ENCODE measurements at places on chromosomes 4 and X.

DNA sequence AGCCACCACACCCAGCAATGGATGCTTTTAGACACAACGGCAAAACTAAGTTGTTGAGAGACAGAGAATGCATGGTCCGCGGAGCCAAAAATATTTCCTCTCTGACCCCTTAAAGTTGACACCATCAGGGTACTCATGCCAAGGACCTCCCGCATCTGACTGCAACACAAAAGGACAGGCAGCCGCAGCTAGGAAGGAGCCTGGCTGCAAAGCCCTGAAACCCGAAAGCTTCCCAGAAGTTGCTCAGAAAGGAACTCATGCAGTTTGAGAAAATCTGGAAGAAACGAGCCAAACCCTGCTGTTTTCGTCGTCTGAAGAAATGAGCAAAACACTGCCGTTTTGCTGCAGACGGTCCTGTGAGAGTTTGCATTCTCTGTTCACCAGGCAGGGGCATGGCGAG is 16.5 kb downstream of the DHRSX start:
- no peak for DNase-seq

- no peak for DNase-seq
These were observed 1.9 kb downstream of the FMR1 start for GRCh38 chrX:147913570-147913969.

DNA sequence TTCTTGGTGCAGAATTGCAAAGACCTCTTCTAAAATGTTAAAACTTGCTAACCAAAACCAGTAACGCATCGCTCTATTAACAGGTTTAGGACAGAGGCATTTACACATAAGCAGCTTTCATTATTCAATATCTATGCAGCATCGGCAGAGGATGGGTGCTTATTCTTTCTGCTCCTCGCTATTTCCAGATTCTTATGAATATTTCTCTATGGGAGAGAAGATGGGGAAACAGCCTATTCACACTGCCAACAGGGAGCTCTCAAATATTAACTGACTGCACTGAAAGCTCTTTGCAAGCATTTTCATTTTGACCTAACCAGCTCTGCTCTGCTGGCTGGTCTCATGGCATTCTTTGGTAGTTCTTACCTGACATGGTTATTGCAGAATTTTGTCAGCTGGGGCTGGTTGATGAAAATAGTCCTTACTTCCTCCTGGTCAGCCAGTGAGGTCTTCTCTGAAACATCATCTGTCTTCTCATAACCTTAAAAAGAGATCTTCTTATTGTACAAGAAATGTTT is 30.2 kb downstream of the ATP8A1 start:
- no peak for DNase-seq

GRCh38 chr4:2411786-2412510 is 6.5 kb downstream of the ZFYVE28 start:
- DNase-seq, result no peak

DNA sequence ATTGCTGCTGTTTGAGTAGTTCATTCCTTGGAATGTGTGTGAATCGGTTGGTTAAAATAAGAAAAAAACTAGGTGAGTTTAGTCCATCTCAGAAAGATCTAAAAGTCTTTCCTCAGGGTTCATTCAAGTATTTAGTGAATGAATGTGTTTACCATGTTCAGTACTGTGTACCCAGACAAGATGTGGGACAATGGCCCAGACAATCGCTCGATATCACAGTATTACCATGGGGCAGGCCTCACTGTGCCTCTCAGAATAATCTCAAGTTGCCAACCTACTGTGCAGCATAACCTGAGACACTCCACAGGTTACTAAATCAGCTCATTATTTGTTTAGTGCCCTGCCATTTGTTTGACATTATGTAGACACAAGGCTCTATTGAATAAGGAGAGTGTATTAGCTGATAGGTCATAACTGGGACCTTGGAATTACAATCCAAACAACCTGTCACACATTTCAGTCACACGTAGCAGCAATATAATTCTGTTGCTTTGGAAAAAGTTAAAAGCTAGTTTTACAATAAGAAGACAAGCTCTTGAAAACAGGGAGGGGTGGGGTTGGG is 24.9 kb upstream of the AMOT start:
- DNase-seq, result no peak

DNA sequence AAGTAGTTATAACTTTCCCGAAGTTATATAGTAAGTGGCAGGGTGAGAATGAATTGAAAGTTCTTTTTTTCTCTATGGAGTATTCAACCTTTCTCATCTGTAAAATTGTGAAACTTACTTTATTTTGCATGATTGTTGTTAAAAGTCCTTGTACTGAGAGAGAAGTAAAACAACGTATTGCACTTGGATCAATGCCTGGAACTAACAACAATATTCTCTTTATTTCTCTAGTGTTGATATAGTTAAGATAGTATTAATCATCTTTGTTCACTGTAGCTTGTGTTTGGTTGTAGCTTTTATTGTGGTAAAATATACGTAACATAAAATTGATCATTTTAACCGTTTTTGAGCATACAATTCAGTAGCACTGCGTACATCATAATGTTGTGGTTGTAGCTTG is 48.7 kb downstream of the STIM2 start:
- no peak for DNase-seq

DNA sequence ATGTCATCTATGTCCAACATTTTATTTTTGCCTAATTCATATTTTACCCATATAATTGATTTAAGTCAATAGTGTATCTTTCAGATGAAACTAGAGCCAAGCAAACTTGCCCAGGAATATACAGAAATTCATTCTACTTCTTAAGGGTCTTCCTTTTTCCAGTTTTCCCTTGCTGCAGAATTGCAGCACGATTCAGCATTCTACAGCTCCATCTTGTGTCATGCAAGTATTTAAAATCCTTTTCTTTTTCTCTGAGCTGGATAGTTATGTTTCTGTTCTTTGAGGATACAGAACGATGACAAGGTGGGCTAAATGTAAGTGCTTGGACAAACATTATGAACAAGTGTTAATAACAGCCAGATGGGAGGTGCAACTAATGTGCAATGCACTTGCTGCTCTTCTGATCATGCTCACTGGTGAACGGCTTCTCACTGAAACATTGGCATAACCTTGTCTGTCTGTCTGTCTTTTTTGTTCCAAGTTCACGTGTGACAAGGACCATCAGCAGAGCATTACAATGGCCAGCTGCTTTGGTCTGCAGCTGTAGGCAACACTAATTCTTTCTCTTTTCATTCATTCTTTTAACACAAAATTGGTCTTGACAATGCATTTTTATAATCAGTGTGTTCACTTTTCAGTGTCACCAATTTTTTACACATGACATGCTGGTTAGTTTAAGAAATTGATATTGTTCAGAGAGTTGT is 1821.7 kb downstream of the ARAP2 start:
- no peak for DNase-seq

DNA sequence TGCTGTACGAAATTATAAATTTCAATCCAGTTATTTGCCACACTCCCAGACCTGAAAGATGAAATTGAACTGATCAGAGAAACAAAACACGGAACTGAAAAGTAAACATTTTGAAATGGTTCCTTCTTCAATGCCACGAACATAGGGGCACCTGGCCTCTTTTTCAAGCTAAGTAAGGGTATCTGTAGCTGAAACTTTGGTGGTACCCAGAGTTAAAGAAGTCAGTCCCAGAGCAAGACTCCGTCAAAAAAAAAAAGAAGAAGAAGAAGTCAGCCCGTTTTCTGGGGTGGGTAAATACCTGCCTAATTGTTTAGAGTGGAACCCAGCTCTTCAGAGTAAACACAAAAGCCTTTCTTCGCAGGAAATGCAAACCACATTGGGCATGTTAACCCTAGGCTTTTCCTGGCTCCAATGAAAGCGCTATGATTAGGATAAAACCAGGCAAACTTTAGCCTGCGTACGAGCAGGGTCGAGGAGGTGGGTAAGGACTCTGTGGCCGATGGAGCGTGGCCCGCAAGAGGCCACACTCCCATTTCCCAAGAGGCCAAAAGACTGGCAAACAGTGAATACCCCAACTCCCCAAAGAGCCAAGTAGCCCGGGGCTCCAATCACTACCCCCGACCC is 1.3 kb downstream of the ANTXR2 start:
- DNase-seq, result no peak

DNA sequence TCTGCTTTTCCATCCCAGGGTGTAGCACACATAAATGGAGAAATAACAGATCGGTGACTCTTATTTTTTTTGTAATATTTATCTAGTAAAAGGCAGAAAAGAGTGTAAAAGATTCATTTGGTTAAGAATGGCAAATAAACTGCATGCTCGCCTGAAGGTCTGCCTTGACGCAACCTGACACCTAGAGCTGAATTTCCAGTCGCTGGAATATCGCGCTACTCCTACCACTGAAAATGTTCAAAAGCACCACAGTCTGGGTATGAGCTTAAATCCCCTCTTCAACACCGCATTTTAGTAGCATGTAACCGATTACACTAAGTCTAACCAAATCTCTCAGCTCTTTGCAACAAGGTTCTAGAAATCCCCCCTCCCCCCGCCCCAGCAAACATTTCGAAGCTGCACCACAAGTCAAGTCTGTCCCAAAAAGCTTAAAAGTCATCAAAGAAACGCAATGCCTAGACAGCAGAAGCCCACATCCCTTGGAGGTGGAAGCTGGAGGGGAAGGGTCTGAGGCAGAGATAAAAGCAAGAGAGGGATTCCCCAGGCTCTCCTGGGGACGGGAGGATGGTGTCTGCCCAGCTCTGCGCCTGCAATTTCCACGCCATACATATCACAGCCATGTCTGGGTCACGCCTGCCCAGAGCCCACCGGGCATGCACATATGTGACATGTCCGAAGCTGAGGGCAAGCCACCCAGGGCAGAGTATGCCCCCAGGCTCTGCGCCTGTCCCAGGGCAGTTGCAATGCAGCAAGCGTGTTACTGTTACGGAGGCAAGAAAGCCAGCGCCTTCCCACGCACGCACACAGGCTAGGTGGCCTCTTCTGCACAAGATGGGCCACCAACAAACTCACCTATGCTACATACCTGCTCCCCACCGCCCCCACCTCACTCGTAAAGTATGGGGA is 1.4 kb downstream of the FGF13 start:
- DNase-seq, result no peak

Data from T-helper 22 cell (primary cell).